ENCODE measurements at places on chromosomes 5 and 9. TPM values are rescaled to one million over a fixed set of nuclear protein-coding genes. Genes with fewer than 3 reads are reported as not detected.

Gene TBC1D13
- total RNA-seq = 25.6 TPM

Gene FBP2
- not detected for total RNA-seq

Gene C1QTNF3
- 6.7 TPM for total RNA-seq

Gene TMEM174
- total RNA-seq = not detected

Gene ENDOG
- 21.5 TPM for total RNA-seq

Gene MSMP
- total RNA-seq = not detected

DNA sequence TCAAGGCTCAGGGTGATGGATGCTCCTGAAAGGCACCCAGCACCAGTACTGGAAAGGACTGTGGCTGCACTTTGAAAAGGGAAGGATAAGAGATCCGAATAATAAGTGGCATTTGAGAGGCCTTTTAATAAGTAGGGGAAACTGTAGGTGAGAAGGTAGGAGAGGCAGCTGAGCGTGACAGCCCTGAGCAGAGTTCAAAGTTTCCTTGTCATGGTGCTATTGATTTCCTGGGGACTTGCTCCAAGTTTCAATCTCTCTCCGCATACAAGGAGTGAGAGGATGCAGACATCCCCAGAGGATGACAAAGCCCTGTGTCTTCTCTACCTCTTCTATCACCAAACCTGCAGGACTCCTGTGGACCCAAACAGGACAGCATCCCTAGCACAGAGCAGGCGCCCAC lies 354.5 kb downstream of the SPOCK1 start:
- no peaks in the 10 kb centered on the region for H3K36me3 ChIP-seq
- no peak overlapping the region for H3K27ac ChIP-seq
- peaks cover 8% of the 10 kb centered on the region for H3K27me3 ChIP-seq
- no peak for DNase-seq
- H3K4me1 ChIP-seq = no peaks in the 10 kb centered on the region

DNA sequence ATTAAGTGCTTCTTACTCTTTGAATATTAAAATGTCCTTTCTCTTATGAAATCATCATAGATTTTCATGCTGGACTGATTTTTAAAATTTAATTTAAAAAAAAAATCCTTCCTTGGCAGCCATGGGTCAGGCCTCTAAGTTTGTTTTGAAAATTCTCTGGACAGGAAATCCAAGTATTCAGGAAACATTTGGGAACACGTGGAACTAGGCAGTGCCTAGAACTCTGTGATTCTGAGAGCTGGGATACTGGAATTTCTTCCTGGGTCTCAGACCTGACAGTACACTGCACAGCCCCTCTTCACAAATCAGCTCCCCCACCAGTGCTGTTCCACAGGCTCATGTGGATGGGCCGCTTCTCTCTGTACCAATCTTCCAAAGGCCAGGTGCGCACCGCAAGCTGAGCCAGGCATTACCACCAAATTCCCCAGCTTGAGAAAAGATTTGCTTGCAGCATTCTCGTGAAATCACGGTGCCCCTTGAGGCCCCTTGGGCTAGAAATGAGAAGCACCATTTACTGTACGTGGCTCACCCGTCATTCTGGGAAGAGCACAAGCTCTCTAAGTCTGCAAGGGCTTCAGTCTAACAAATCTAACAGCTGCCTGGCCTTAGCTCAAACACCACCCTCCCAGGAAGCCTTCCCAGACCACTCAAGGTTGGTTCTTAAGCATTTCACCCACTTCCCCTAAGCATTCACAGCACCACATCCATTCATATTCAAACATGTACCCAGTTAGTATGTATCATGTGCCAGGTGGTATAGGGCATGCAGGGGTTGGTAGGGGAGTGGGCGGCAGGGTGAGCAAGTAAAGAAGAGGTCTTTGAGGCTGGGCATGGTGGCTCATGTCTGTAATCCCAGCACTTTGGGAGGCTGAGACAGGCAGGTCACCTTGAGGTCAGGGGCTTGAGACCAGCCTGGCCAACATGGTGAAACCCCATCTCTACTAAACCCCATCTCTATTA lies 26.5 kb downstream of the B4GALT1 start:
- no peak for DNase-seq
- no peaks in the 10 kb centered on the region for H3K36me3 ChIP-seq
- peaks cover 99% of the 10 kb centered on the region for H3K4me1 ChIP-seq
- H3K27me3 ChIP-seq = no peaks in the 10 kb centered on the region

GRCh38 chr9:70534061-70534460 lies 119.6 kb upstream of the KLF9 start:
- H3K4me1 ChIP-seq = no peaks in the 10 kb centered on the region
- no peaks in the 10 kb centered on the region for H3K36me3 ChIP-seq
- no peak overlapping the region for H3K27ac ChIP-seq
- no peak overlapping the region for H3K4me3 ChIP-seq
- DNase-seq = no peak

DNA sequence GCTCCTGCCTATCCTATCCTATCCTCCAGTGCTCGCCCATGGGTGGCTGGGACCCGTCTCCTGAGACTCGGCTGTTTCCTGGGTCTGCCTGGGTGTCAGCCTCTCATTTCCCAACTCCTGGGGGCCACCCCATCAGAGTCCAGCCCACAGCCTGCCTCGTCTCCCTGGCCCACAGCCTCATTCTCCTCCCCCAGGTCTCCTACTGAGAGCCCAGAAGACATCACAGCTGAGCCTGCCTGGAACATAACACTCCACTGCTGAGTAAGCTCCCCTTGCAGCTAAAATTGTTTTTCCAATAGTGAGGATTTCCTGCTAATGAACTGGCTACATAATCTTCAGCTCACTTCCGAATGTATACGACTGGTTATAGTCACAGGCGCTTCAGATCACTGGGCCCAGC lies 95.3 kb downstream of the TTLL11 start:
- DNase-seq = no peak
- H3K27me3 ChIP-seq = no peaks in the 10 kb centered on the region
- no peaks in the 10 kb centered on the region for H3K36me3 ChIP-seq

GRCh38 chr5:39518516-39518915 lies 93.7 kb upstream of the DAB2 start:
- H3K27me3 ChIP-seq = no peaks in the 10 kb centered on the region
- H3K27ac ChIP-seq = no peak overlapping the region
- H3K4me3 ChIP-seq = no peak overlapping the region
- no peak for DNase-seq

DNA sequence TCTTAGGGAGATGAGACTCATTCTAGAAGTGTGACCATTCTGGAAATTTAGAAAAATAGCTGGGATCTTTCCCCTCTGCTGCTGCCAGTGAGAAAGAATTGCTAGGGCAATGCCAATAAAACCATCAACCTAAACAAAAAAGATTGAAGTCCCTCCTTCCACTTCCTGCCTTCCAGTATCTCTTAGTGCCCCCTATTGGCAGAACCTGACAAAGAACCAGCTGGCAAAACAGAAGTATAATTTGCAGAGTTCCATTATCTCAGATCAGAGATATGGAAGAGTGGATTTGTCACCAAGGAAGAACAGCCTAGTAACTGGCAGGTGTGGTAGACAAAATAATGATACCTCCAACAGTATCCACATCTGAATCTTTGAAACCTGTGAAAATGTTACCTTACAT lies 13.8 kb upstream of the PLCXD3 start:
- H3K4me1 ChIP-seq = no peaks in the 10 kb centered on the region
- no peak overlapping the region for H3K27ac ChIP-seq
- H3K36me3 ChIP-seq = no peaks in the 10 kb centered on the region
- no peaks in the 10 kb centered on the region for H3K27me3 ChIP-seq

DNA sequence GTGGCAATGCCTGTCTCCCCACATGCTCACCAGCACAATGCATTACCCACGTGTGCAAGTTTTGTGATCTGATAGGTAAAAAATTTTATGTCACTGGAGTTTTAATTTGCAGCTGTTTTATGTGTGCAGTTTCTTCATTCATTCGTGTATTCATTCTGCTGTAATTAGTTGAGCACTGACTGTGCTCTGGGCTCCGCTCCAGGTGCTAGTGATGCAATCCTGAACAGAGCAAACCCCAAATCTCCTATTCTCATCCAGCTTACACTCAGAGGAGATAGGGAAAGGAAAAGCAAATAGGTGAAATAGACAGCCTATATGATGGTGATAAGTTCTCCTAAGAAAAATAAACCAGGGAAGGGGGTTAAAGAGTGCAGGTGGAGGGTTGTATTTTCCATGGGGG lies 148.4 kb downstream of the TENT4A start:
- H3K27me3 ChIP-seq = no peaks in the 10 kb centered on the region
- no peak for DNase-seq
- no peak overlapping the region for H3K27ac ChIP-seq
- H3K36me3 ChIP-seq = no peaks in the 10 kb centered on the region

DNA sequence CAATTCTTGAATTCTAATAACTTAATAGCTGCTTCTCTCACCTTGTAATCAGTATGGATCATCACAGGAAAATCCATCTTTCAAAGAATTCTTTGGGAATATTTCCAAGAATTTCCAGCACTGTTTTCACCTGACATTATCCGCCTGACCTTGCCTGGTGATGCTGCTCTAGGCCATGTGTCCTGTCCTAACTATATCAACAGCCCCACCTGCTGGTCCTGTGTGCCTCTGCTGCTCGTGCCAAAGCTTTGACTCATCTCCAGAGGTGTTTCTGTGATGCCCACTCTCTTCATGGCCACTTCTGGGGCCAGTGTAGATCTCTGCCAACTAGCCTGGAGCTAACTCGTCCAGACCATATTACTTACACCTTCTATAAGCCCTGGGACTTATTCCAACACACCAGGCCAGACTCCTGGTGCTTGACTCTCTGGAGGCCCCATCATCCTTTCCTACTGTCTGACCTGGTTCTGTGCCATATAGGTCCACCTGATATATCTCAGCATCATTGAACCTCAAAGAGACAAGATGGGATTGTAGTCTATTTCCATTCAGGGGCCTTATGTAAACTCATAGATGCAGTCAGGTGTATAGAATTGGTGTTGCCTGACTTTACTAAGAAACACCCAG lies 67.5 kb upstream of the CKMT2 start:
- H3K27me3 ChIP-seq = no peaks in the 10 kb centered on the region
- no peak overlapping the region for H3K4me3 ChIP-seq
- H3K27ac ChIP-seq = no peak overlapping the region
- H3K36me3 ChIP-seq = no peaks in the 10 kb centered on the region
- peak; percentile 58 for DNase-seq
- H3K4me1 ChIP-seq = no peaks in the 10 kb centered on the region

- peaks cover 3% of the 10 kb centered on the region for H3K36me3 ChIP-seq
- no peaks in the 10 kb centered on the region for H3K27me3 ChIP-seq
- peak within 1 kb of the TSS; percentile 97 for H3K27ac ChIP-seq
- H3K4me3 ChIP-seq = peak within 1 kb of the TSS; percentile 94
Measured at GRCh38 chr9:98255578-98256296, at the start of gene TBC1D2. Gene TBC1D2, minus strand, starts transcription at chr9:98255649. Its CDS starts 108 bp downstream, at chr9:98255541.
